ENCODE measurements at places on chromosomes 11 and 22.

GRCh38 chr22:27571463-27572277, 229.9 kb downstream of the MN1 start:
- DNase-seq, result no peak

- DNase-seq, result no peak
These were observed 43.1 kb upstream of the TRIM77 start for GRCh38 chr11:89667001-89667400.

DNA sequence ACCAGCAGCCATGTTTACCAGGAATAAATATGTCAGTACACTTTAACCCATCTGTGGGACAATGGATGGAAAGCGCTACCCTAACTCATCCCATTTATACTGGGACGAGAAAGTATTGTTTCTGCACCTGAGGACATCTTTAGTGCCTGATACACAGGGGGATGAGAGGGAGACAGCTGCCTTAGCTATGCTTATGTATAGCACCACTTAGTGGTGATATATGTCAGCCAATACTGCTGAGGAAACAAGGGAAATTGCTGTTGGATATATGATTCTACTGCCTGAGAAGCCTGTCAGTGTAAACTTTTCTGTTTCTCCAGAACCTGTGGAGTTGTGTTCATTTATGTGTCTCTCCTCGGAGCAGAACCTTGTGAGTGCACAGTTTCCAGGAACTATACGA, 13.3 kb upstream of the CEP295 start:
- no peak for DNase-seq

GRCh38 chr11:111162305-111162704, 83.2 kb upstream of the POU2AF2 start:
- no peak for DNase-seq

GRCh38 chr22:29450222-29450621, 11.8 kb downstream of the RFPL1 start:
- DNase-seq, result no peak

- no peak for DNase-seq
These were observed 18.4 kb upstream of the SMPD1 start for GRCh38 chr11:6371825-6372224.

DNA sequence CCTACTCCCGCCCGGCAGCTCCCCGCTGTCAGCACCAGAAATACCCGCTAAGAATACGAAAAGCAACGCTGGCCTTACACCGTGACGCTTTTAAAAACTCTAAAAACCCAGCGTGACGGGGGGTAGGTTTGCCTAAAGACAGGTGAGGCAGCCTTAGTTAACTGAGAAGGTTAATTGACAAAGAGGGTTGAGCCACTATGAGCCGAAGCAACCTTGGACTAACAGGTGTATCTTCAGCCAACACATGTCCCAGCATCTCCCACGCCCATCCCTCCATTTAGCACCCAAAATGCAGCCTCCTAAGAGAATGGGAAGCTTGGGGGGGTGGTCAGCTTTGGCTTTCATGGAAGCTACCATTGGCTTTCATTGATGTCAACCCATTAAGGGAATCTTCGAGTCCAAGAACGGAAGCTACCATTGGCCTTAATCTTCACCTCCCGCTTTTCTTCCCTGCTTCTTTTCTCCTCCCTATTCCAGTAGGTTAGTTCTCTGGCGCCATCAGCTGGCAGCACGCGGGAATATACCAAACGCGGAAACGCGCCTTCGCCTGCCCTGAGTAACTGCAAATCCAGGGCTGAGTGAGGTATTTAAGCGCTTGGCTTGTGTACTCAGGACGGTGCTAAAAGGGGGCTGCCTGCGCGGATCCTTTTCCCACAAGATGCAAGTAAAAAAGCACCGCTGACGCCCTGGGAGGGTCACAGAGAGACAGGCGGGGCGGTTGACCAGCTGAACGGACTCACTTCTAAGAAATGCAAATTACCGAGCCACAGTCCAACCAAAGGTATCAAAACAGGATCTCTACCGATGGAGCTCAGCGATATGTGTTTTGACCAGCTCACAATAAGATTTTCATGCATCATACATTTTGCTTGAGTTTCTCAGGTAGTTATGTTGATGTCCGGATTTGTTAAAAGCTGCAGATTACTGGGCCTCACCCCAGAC, 38.5 kb upstream of the GLYATL1 start:
- peak; percentile 85 for DNase-seq

GRCh38 chr22:20562607-20563465, 55.4 kb downstream of the MED15 start:
- DNase-seq, result no peak

- DNase-seq, result no peak
These were observed 79.9 kb upstream of the VPREB1 start for GRCh38 chr22:22164541-22165272.

GRCh38 chr22:29750559-29751538, 16.0 kb downstream of the ZMAT5 start:
- DNase-seq, result no peak

- DNase-seq, result no peak
These were observed 55.0 kb downstream of the TRAF6 start for GRCh38 chr11:36454941-36455631.

DNA sequence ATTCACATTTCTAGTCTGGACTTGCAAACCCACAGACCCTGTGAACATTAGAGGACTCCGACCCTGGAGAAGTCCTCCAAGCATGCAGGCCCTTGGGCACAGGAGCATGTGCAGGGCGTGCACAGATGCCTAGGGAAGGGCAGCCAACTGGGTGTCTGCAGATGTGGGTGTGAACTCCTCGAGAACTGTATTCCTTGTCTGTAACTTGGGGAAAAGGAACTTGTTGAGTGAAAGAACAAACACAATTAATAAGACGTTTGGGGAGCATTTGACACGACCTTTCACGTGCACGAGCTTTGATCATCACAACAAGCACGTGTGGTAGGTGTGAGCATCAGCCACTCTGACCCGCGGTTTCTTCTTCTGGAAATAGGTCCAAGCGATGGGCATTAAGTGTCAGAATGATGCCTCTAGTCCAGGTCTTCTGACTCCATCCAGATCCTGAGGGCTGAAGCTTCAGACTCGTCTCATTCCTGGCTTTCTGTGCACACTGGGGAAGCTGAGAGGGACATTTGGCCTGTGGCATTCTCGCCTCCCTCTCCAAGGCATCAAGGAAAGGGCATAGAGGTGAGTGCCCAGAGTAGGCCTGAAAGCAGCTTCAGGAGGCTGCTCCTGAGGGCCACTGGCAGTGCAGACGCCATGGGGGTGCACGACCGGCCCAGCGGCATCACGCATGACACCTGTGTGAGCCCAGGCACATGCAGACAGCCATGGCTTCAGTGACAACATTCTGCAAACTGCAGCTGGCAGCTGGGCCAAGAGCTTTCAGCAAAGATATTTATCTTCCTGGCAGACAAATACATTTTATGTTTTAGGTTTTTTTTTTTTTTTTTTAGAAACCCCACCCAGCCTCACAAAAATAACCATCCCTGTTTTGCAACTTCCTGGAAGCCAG, 32.5 kb downstream of the ALX4 start:
- peak; percentile 44 for DNase-seq

- DNase-seq, result no peak
These were observed 59.6 kb downstream of the MAPK1 start for GRCh38 chr22:21807544-21808529.

GRCh38 chr11:88119561-88119960, 55.7 kb downstream of the RAB38 start:
- no peak for DNase-seq

DNA sequence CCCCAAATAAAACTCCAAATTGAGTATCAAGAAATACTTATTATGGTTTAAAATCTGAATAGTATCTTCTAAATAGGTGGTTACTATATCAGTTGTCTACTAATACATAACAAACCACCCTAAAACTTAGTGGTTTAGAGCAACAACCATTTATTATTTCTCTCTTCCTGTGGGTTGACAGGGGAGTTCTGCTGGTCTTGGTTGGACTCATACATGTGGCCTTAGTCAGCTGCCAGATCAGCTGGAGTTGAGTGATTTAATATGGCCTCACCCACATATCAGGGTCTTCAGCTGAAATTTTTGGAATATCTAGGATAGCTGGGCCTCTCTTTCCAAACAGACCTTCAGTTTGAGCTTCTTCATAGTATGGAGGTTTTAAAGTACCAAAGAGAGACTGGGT, 34.5 kb downstream of the C11orf65 start:
- no peak for DNase-seq

- DNase-seq, result no peak
These were observed 5.4 kb upstream of the C11orf86 start for GRCh38 chr11:66969584-66970225.

- DNase-seq, result no peak
These were observed 15.0 kb upstream of the YWHAH start for GRCh38 chr22:31929167-31929930.

DNA sequence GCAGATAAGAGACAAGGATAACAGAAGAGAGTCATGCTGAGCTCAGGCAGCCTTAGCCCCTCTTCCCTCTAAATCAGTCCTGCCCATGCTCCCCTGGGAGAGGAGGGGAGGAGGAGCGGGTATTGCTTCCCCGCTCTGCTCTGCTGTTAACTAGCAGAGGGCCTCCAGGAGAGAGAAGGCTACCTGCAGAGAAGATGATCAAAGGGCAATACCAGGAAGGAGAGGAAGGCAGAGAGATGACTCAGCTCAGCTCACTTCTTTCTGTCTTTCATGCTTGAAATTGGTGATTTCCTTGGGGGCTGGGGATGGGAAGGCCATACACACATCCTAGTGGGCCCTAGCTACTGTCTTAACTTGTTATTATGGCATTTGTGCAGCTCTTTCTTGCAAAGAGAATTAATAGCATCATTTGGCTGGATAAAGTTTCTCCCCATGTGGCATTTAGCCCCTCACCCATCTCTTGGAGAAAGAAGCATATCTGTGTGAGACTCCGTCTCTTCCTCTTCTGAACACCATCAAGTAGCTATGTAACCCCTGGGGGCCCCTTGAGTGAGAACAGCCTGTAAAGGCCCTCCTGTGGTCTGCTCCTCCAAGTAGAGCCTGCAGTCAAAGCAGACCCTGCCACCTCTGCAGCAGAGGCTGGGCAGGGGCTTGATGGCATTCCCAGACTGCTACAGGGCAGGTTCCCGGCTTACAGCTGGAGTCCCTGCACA, 33.4 kb upstream of the AMOTL1 start:
- no peak for DNase-seq

All from upper lobe of right lung (tissue), 1 donor.